ENCODE measurements at places on chromosomes 1 and 21. TPM values are rescaled to one million over a fixed set of nuclear protein-coding genes. Genes with fewer than 3 reads are reported as not detected.

GRCh38 chr1:109639063-109639840 is 16.6 kb upstream of the GSTM4 start:
- DNase-seq: no peak

- no peak for DNase-seq
These were observed 15.2 kb downstream of the RGS4 start for GRCh38 chr1:163084330-163084729.

GRCh38 chr1:89005286-89006151 is 13.1 kb upstream of the KYAT3 start:
- no peak for DNase-seq

Gene PSEN2
- 23.2 TPM for polyA plus RNA-seq

GRCh38 chr1:232891656-232892317 is 58.6 kb upstream of the NTPCR start:
- DNase-seq: no peak

- DNase-seq: no peak
These were observed 175.1 kb downstream of the CAMTA1 start for GRCh38 chr1:6960291-6960811.

Gene LORICRIN
- polyA plus RNA-seq: not detected

Gene FGGY
- polyA plus RNA-seq: 8.0 TPM

Gene DYNLT5
- polyA plus RNA-seq: not detected

DNA sequence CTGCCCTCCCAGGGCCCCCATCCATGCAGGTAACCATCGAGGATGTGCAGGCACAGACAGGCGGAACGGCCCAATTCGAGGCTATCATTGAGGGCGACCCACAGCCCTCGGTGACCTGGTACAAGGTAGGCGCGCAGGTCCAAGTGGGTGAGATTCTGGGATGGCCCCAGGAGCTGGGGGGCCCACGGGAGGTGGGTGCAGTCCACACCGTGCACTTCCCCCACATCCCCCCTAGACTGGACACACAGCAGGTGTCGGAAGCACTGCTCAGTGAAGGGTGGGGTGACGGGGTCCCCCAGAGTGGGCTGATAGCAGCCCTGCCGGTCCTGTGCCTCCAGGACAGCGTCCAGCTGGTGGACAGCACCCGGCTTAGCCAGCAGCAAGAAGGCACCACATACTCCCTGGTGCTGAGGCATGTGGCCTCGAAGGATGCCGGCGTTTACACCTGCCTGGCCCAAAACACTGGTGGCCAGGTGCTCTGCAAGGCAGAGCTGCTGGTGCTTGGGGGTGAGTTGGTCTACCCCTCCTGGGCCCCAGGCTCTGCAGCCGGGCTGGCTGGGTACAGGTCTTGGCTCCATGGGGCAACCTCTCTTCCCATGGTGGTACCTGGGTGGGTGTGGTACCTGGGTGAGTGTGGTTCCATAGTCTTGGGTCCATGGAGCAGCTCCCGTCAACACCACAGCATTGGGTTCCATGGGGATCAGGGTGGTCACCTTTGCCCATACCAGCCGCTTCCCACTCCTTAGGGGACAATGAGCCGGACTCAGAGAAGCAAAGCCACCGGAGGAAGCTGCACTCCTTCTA is 40.4 kb downstream of the TRIM11 start:
- DNase-seq: no peak

- peak; percentile 53 for DNase-seq
These were observed 32.3 kb downstream of the URB1 start for GRCh38 chr21:32360401-32360975.

DNA sequence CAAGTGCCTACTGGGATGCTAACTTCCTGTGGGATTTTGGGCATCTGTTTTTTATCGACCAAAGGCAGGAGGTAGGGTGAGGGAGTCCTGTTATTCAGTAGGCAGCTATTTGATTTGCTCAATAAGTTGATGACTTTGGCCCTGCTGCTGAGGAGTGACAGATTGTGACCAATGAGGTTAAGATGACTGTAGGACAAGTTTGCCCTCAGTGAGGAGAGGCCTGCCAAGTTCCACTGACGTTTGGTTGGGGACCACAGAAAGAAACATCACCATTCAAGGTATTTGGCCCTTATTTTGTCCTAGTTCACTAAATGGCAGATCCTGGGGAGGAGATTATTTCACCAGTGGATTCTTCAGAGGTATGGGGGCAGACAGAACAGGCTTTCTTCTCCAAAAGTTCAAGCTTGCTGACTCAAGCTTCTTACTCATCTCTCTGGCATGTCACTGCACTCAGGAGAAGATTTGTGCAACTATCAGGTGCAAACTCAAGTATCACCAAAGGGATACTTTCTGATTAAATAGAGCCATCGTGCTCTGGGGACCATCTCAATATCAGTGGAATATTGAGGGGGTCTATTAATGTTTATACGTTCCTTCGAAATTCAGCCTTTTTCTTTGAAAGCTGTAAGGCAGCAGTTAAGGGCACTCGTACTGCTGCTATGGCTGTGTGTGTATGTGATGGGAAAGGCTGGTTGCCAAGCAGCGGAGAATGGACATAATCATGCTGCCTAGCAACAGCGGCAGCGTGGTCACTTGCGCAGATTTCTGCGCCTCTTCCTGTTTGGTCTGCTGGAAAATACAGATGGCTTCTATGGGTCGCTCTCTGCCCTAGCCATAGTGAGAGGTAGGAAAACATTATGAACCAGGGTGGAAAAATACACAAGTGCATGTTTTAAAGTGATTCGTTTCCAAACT is 78.7 kb downstream of the PBX1 start:
- DNase-seq: peak; percentile 87

- DNase-seq: no peak
These were observed 512.2 kb downstream of the LTN1 start for GRCh38 chr21:28480470-28480869.

All from mammary epithelial cell (primary cell).